ENCODE measurements at places on chromosomes 4 and X.
A peak's percentile ranks its signal among the peaks of the same experiment; 100 is the strongest.

GRCh38 chr4:114318309-114318708 lies 280.3 kb upstream of the UGT8 start:
- no peak for DNase-seq

- no peak for DNase-seq
Measured at GRCh38 chr4:36301127-36301526, 19.7 kb downstream of the DTHD1 start.

- DNase-seq = peak; percentile 36
Measured at GRCh38 chr4:61200916-61201526, 895 bp downstream of the ADGRL3 start.

GRCh38 chrX:71228063-71228642 lies 5.1 kb downstream of the GJB1 start:
- DNase-seq = no peak

DNA sequence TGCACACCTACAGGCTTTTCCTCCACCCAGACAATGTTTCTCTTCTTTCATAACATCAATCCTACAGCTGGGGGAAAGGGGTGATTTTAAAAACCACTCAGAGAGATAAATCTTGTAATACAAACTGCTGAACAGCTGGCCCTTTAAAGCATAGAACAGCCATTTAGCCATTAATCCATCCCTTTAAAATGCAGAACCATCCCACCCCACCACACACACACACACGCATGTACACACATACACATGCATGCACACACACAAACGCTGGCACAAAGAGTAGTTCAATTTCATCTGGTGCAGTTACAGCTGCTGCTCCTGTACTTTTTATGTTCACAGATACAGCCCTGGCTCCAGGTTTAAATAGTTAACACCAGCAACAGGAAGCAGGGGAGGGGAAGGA lies 426.1 kb downstream of the MID1IP1 start:
- no peak for DNase-seq

DNA sequence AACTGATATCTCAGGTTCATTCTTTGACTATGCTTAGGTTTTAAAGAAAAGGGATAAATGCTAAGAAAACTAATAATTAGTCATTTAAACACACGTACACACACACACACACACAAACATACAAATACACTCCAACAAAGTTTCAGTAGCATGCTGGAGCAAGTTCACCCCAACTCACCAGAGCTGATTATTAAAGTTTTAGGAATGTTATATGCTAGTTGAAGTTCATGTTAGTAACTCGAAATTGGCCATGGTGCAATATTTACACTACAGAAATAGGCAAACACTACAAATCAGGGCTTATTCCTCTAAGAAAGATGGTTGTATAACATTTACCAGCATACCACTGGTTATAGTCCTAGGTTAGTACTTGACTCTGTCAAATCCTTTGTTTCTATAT lies 384.0 kb upstream of the DIPK2B start:
- no peak for DNase-seq

DNA sequence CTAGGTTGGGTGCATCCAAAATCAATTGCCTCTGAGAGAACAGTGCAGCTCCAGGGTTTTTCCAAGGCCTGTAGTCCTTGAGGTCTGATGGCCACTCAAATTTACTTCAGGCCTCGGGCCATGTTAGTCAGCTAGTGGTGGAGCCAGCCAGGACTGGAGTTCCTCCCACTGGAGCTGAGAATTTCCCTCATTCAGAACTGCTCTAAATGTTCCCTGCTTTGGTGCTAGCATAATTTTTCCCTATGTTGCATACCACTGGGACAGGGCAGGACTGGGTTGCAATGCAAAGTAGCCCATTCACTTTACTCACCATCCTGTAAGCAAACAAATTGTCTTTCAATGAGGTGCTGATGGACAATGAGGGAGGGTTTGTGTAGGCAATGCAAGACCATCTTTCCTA lies 146.0 kb upstream of the ZXDB start:
- no peak for DNase-seq

DNA sequence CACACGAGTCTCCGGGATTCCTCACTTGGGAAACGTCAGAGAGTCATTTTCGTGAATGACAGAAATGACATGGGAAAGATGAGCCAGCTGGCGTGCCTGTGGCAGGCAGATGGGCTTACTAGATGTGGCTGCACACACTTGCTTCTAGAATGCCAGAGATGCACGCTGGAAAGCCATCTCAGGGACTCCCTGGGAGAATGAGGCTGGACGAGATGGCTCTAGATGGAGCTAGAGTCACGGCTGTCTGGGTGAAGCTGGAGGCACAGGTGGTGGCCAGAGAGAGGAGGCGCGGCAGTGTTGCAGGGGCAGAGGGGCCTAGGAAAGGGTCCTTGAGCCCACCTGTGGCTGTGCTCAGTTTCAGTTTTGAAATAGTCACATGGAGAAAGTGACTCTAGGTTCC lies 26.0 kb downstream of the TKTL1 start:
- no peak for DNase-seq

DNA sequence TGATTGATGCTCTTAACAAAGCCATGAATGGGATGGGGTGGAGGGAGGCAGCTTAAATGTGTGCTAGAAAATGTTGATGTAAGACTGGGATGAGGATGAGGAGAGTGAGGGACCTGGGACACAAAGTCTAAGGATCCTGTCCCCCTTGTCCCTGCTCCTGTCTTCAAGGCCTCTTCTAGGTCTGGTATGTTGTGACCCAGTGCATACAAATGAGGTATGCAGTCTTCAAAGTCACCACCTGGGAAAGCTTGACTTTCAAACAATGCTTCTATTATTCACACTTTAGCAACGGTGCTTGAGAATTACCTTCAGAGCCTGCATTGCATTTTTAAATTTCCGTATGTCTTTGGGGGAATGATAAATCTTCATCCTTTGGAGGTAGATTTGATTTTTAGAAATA lies 88.4 kb upstream of the SLC34A2 start:
- DNase-seq = no peak

DNA sequence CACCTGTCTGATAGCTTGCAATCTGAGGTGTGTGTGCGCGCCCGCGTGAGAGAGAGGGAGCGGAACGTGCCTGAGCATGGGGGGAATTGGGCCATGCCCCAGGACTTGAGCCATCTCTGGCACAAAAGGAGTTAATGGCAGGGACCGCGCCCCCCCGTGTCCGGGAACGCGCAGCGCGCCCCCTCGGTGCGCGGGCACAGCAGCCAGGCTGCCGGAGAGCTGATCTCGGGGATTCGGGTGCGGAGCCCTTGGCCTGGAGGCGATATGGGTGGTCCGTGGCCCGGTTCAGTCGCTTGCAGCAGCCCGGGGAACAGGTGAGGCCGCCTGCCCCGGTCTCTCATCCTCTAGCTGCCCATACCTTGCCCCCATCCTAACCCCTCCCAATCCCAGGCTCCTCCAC lies at the start of gene NLGN3:
NLGN3 (plus strand) TSS at position 191 of the 400 bp plus-strand sequence. CDS start 2,909 bp downstream, outside the sequence.
- DNase-seq = no peak

DNA sequence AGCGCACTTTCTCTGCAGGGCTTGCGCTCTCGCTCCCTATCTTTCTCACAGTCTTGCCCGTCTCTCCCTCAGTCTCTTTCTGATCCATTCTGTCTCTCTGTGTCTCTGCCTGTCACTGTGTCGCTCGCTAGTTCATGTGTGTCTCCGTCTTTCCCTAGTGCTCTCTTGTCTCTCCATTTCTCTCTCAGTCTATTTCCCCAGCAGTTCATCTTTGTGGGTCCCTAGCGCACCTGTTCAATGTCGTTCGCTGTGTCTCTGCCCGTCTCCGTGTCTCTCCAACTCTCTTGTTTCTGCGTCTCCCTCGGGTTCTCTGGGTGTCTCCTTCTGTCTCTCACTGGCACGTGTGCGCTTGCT lies 1.5 kb downstream of the GPR101 start:
- no peak for DNase-seq

- no peak for DNase-seq
Measured at GRCh38 chrX:87941841-87942240, 424.2 kb downstream of the KLHL4 start.

GRCh38 chr4:123616951-123617461 lies 220.4 kb downstream of the SPRY1 start:
- no peak for DNase-seq

- no peak for DNase-seq
Measured at GRCh38 chr4:2105559-2105958, 46.4 kb downstream of the NAT8L start.

- no peak for DNase-seq
Measured at GRCh38 chr4:146072376-146072775, 103.1 kb upstream of the LSM6 start.

GRCh38 chrX:64456828-64457227 lies 61.6 kb upstream of the MTMR8 start:
- DNase-seq = no peak

GRCh38 chr4:7959078-7959477 lies 19.4 kb upstream of the AFAP1 start:
- DNase-seq = no peak

GRCh38 chrX:22012931-22013330 lies 19.2 kb upstream of the PHEX start:
- DNase-seq = no peak

- no peak for DNase-seq
Measured at GRCh38 chrX:107600366-107600765, 27.9 kb upstream of the PRPS1 start.

DNA sequence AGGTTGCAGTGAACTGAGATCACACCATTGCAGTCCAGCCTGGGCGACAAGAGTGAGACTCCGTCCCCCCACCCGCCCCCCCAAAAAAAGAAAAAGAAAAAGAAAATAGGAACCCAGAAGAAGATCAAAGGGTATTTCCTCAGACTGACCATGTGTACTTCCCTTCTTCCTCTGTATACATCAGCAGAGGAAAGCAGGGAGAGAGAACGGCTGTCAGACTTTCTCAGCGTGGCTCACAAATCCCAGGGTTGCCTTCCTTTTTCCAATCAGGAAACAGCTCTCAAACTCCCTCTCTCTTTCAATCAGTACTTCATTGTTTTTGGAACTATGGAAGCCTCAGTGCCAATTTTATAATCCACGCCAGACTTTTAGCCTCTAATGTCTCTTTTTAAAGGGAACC lies 59.1 kb downstream of the CHRNA9 start:
- no peak for DNase-seq

GRCh38 chr4:40209401-40209800 lies 12.6 kb downstream of the RHOH start:
- DNase-seq = no peak

- DNase-seq = no peak
Measured at GRCh38 chr4:158020734-158021346, 152.0 kb downstream of the GASK1B start.

DNA sequence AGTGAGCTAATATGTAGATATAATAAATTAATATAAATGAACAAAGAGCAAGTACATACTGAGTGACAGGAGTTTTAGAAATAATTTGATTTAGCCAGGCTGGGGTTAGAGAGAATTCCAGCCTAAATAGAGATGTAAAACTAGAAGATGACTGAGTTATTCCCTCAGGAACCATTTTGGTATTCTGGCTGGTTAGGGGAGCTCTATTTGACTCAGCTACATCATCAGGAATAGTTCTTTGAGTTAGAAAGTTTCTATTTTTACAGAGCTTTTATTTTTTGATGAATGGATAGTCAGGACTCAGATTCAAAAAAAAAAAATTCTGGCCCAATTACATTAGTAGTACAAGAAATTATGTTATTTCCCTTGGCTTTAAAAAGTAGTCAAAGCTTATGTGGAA lies 180.4 kb upstream of the MID1 start:
- no peak for DNase-seq

GRCh38 chr4:133812954-133813353 lies 388.6 kb downstream of the PABPC4L start:
- DNase-seq = no peak

GRCh38 chr4:183960046-183960420 lies 54.9 kb downstream of the STOX2 start:
- DNase-seq = no peak

DNA sequence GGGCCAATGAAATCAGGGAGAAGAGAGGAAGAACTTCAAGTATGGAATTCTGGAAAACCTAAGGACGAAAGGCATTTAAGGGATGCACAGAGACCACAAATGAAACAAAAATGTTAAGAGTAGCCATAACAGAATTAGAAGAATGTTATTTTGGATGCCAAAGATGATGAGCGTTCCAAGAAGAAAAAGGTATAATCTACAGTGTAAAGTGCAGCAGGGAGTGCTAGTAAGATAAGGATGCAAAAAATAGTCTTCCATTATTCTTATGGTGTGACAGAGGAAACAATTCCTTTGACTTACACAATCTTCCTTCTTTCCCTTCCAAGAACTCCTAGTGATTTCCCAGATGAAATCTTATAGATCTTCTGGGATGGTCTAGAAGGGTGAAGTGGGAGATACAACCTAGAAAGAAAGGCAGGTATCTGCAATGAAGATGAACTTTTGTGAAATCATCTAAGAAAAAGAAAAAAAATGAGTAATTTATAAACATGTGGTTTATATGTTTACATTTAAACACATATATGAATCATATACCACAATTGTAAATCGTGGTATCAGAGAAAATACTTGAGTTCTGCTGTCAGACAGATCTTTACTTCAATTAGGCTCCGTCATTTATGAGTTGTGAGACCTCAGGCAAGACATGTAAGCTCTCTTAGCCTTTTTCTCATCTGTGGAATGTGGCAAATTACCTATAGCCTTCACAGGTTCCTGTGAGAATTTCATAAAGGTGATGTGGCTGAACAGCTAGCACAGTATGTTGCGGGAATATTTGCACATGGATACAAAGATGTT lies 8.1 kb downstream of the MORF4L2 start:
- DNase-seq = no peak

GRCh38 chr4:131316086-131316485 lies 1833.0 kb upstream of the PCDH10 start:
- no peak for DNase-seq

GRCh38 chr4:25883565-25883964 lies 20.8 kb upstream of the SEL1L3 start:
- DNase-seq = no peak

DNA sequence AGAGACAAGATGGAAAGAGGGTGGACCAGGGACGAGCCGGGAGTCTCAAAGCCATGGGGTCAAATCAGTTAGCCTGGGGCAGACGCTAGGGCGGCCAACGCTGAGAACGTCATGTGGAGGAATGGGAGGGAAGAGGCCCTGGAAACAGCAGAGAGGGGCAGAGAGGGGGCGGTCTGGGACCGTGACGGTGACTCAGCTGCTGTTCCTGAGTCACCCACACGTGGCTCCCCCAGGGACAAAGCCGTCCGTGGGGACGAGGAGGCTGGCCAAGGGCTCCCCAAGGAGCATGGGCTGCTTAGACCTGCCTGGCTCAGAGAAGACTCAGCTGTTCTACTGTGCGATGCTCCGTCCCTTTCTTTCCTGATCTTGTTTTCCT lies 108.4 kb upstream of the LRPAP1 start:
- no peak for DNase-seq

GRCh38 chr4:11436084-11436483 lies 7.4 kb upstream of the HS3ST1 start:
- no peak for DNase-seq

- DNase-seq = no peak
Measured at GRCh38 chr4:99807666-99808065, 9.0 kb upstream of the DAPP1 start.

DNA sequence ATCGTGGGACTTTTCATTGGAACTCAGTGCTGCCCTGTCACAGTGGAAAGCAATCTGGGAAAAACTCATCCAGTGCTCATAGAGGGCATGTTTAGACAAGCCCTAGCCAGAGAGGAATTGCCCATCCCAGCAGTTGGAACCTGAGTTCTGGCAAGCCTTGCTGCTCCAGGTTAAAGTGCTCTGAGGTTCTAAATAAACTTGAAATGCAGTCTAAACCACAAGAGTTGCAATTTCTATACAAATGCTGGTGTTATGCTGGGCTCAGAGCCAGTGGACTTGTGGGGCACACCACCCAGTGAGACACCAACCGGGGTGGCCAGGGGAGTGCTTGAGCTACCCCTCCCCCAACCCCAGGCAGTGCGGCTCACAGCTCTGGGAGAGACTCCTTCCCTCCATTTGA lies 142.8 kb upstream of the PPP1R2C start:
- DNase-seq = no peak

GRCh38 chr4:53507671-53508286 lies 83.5 kb downstream of the LNX1 start:
- no peak for DNase-seq

- DNase-seq = no peak
Measured at GRCh38 chr4:13538427-13538973, 5.8 kb downstream of the NKX3-2 start.

Measured in bone marrow (tissue), 2 donors.